ENCODE measurements at places on chromosomes 4 and X. TPM values are rescaled to one million over a fixed set of nuclear protein-coding genes. Genes with fewer than 3 reads are reported as not detected.

FOXO4 gene
- polyA plus RNA-seq, result 35.2 TPM

CCKAR gene
- polyA plus RNA-seq, result not detected

SLITRK4 gene
- 0.44 TPM for polyA plus RNA-seq

MAGEE1 gene
- 6.7 TPM for polyA plus RNA-seq

TRIM75 gene
- polyA plus RNA-seq, result not detected

GRCh38 chr4:111807576-111807975 is 337.7 kb upstream of the FAM241A start:
- DNase-seq, result no peak

- no peak for DNase-seq
Measured at GRCh38 chr4:74112399-74113105, 13.6 kb upstream of the CXCL2 start.

- DNase-seq, result no peak
Measured at GRCh38 chrX:56792270-56793111, 63.4 kb downstream of the NBDY start.

DNA sequence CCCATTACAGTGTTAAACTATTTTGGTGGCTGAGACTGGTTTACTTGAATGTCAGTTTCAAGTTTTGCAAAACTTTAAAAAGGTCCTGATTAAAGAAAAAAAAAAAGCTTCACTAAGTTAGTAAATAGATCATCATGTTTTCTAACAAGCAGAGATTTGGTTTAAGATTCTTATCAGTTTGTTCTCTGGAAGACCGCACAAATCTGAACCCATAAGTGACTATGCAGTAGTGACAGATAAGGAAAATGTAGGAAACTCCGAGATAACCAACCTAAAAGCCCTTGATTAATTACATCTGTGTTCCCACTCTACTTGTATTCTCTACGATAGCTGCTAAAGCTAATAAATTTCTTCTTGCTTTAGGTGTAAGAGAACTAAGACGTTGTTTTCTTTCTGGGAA is 1799.8 kb upstream of the ADGRL3 start:
- no peak for DNase-seq

GRCh38 chr4:56856656-56857055 is 35.2 kb upstream of the SPINK2 start:
- DNase-seq, result no peak

DNA sequence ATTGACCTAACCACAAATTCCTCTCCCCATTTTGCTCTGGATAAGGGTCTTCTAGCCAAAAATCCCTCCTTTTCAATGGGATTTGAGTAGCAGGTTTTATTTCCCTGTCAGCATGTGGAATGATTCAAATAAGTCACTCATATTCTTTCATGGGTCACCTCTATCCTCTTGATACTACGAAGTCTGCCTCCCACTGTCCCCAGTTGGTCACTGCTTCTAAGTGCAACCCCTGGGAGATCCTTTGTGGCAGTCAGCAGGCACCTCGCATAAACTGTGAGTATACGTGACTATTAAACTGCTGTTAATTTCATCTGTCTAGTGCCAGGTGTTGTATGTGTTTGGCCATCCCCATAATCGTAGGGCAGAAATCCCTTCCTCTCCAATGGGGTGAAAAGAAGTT is 1667.9 kb upstream of the PCDH7 start:
- DNase-seq, result no peak

GRCh38 chrX:31836479-31836878 is 764.6 kb upstream of the FTHL17 start:
- no peak for DNase-seq

GRCh38 chr4:156642161-156642560 is 329.4 kb downstream of the PDGFC start:
- no peak for DNase-seq

GRCh38 chr4:56313132-56313531 is 74.2 kb downstream of the AASDH start:
- no peak for DNase-seq

GRCh38 chr4:38618505-38618904 is 45.5 kb upstream of the KLF3 start:
- DNase-seq, result no peak

DNA sequence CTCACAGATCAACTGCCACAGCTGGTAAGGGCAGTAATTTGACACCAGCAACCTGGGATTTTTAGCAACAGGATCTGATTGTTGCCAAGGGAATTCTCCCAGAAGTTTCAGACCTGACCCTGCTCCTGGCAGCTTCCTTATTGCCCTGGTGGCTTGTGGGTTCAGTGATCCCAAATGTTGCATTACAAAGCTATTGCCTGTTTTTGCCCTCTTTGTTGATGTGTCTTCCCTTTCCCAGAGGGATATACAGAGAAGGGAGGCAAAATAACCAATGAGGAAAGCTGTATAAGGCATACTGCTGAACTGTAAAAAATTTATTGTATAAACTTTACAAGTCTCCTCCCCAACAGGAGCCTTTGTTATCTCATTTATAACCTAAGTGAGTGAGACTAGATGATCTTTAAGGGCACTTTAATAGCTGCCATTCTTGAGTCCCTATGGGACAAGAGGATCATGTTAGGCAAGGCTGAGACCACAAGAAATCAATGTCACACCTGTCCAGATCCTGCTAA is 22.2 kb downstream of the VSIG4 start:
- DNase-seq, result no peak

DNA sequence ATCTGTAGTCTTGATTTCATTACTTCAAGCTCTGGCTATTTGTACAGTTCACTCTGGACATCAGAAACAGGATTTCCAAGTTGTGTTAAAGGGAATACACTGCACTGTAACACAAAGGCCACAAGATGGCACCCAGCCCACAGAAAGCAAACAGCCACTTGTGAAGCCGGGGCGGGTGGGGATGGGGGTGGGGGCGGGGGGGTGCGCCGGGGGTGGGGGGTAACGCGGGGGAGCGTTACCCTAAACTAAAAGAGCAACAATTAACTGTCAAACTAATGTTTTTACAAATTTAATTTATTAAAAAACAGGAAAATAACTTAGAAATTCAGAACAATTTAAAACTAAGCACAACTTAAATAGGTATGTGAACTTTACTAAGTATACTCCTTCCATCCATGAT is 27.3 kb downstream of the PRDX4 start:
- DNase-seq, result peak; percentile 51

- no peak for DNase-seq
Measured at GRCh38 chr4:147019091-147019490, 73.4 kb upstream of the TTC29 start.

GRCh38 chrX:16454926-16455325 is 195.0 kb upstream of the S100G start:
- DNase-seq, result no peak

GRCh38 chr4:127708985-127709384 is 21.2 kb upstream of the SLC25A31 start:
- no peak for DNase-seq

- no peak for DNase-seq
Measured at GRCh38 chr4:145719752-145720624, 40.0 kb downstream of the C4orf51 start.

DNA sequence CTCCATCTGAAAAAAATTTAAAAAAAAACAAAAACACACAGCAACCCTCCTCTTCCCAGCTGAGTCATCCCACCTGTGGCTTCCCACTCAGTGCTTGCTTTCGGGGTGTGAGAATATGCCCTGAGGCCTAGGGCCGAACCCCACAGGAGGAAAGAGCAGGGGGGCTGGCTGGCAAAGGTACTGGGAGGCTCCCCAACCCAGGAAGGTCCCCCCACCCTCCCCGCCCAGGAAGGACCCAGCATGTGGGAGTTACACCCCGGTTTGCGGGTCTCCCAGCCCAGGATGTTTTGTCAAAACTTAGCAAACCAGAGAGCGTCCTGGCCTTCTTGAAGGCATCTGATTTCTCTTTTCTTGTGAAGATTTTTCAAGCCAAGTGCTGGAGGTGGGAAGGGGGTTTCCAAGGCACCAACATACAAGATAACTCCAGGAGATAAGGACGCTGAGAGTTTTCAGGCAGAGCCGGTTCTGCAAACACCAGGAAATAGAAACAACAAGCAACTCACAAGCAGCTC is 25.7 kb upstream of the CSF2RA start:
- DNase-seq, result no peak
